ENCODE measurements at places on chromosomes 16 and 17.
A peak's percentile ranks its signal among the peaks of the same experiment; 100 is the strongest.

GRCh38 chr16:10865991-10866966 lies 10.7 kb upstream of the CIITA start:
- no peak for DNase-seq

- DNase-seq, result no peak
Measured at GRCh38 chr17:72878975-72879660, 213.4 kb downstream of the SLC39A11 start.

DNA sequence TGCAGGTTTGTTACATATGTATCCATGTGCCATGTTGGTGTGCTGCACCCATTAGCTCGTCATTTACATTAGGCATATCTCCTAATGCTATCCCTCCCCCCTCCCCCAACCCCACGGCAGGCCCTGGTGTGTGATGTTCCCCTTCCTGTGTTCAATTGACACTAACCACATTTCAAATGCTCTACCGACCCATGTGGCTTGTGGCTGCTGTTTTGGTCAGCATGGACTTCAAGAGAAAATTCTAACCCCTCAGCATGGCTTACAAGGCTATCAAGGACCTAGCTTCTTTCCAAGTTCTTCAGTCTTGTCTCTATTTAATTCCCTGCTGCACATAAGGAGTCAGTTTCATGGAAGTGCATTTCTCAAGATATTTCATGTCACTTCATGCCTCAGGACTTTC lies 52.9 kb downstream of the MMD start:
- DNase-seq, result no peak

- no peak for DNase-seq
Measured at GRCh38 chr16:49838441-49839016, 17.4 kb downstream of the ZNF423 start.

DNA sequence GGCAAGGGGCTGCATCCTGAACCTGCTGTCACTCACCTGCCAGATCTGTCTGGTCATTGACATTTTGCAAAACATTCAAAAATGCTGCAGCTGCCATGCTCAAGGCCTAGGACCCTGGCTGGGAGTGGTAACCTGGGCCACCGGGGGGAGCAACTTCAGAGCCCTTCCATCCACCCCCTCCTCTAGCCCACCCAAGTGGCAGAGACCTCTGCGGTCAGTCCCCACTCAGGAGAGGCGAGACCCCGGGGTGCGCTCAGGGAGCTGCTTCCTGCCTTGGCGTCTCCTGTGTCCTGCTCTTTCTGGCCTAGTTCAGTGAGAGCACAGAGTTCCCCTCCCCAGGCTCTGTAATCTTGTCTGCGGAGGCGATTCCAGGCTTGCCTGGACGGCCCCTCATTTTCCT lies 108.8 kb downstream of the CCDC182 start:
- no peak for DNase-seq

DNA sequence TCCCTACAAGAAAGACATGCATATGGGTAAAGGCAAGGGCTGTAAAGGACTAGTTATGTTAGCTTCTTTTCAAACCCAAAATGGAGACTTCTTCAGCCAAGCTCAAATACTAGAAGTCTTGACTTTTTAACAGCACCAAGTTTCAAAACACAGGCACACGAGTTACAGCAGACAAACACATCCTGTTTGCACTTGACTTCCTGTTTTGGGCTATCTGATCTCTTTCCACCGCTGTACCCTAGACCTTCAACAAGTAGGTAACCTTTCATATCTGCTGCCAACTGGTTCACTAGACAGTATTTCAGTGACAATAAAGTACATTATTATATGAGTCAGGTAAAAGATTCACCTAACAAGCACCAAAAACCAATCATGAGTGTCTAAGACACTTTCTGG lies 12.3 kb downstream of the RFFL start:
- DNase-seq, result peak; percentile 23

- DNase-seq, result no peak
Measured at GRCh38 chr17:7807206-7807605, 26.8 kb upstream of the KDM6B start.

GRCh38 chr17:78441271-78441971 lies 63.0 kb downstream of the PGS1 start:
- DNase-seq, result no peak

GRCh38 chr16:64416216-64417005 lies 705.5 kb downstream of the CDH11 start:
- DNase-seq, result peak; percentile 82

GRCh38 chr16:79261944-79262552 lies 338.5 kb downstream of the MAF start:
- no peak for DNase-seq
